ENCODE measurements at places on chromosomes 4 and X. TPM values are rescaled to one million over a fixed set of nuclear protein-coding genes. Genes with fewer than 3 reads are reported as not detected.

Gene SSX2
- total RNA-seq, result not detected

Gene C4orf36
- total RNA-seq, result 0.86 TPM

Gene ZNF674
- 7.2 TPM for total RNA-seq

Gene ZMAT1
- total RNA-seq, result 0.72 TPM

Gene MAGEE2
- total RNA-seq, result not detected

Gene PRRG3
- not detected for total RNA-seq

Gene PDZD4
- not detected for total RNA-seq

Data from placental pericyte (primary cell).